ENCODE measurements at places on chromosomes 16 and 17.
A peak's percentile ranks its signal among the peaks of the same experiment; 100 is the strongest.

DNA sequence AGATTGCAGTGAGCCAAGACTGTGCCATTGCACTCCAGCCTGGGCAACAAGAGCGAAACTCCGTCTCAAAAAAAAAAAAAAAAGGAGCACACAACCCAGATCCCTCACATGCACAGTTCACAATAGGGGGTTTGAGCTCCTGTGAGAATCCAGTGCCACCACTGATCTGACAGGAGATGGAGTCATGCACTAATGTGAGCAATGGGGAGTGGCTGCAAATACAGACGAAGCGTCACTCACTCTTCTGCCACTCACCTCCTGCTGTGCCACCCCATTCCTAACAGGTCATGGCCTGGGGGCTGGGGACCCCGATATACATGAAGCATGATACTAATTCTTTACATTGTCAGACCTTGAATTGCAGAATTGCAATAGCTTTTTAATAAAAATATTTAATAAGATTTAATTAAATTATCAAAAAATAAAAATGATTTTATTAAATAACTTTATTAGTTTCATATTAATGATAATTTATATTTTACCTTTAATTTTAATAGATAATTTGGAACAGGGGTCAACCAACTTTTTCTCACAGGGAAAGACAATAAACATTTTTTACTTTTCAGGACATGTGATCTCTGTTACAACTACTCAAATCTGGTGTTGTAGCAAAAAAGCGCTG lies 171.4 kb downstream of the COPRS start:
- DNase-seq: no peak

GRCh38 chr17:61459939-61460718 lies 7.9 kb downstream of the TBX4 start:
- no peak for DNase-seq

- DNase-seq: peak; percentile 90
Measured at GRCh38 chr16:75287708-75288107, 36.3 kb upstream of the BCAR1 start.

DNA sequence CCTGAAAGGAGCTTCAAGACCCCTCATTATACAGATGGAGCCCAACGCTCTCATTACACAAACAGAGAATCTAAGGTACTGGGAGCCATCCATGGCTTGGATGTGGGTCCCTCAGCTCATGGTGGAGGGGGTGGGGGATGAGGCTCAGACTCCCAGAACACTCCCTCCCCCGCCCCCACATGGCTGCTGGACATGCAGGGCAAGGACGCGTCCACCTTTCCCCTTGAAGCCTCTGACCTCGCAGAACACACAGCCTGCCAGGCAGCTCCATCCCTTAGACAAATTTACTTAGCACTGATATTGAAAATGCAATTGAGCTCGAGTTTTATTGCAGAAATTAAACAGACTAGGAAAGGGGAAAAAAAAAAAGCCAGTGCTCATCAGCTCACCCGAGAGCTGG lies 203.9 kb downstream of the ZNF423 start:
- no peak for DNase-seq

- no peak for DNase-seq
Measured at GRCh38 chr16:27929818-27930217, 133.7 kb downstream of the GSG1L start.

DNA sequence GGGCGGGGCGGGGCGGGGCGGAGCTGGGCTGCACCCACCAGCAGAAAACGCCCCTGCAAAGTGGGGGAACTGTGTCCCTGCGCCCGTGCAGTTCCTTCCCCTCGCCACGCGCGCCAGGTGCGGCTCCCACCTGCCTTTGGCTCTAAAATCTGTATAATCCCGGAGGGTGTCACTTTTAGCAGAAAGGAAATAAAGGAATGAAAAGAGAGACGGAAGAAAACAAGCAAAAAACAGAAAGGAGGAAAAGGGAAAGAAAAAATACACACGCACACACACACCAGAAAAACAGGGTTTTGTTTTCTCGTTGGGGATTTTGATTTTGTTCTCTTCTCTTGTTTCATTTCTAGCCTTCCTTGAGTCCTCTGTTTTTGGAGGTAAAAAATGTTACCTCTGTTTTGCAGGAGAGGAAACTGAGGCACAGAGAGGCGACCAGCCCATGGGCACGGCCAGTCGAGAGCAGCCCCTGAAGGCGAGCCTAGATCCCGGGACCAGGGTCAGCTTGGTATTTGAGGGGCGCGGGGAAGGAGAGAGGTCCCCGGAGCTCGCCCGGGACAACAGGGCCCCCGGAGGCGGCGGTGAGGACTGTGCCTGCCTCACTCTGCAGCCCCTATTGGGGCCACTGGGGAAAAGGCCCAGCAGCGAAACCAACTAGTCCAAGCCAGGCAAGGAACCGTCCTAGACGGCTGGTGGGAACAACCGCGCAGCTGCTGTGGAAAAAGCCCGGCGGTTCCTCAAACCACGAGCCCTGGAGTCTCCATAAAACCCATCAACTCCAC lies 594 bp upstream of the CARHSP1 start:
- DNase-seq: no peak

- peak; percentile 65 for DNase-seq
Measured at GRCh38 chr17:41734139-41734948, at the start of gene HAP1. Gene HAP1, minus strand, starts transcription at chr17:41734643. Its CDS starts 9 bp downstream, at chr17:41734634.

DNA sequence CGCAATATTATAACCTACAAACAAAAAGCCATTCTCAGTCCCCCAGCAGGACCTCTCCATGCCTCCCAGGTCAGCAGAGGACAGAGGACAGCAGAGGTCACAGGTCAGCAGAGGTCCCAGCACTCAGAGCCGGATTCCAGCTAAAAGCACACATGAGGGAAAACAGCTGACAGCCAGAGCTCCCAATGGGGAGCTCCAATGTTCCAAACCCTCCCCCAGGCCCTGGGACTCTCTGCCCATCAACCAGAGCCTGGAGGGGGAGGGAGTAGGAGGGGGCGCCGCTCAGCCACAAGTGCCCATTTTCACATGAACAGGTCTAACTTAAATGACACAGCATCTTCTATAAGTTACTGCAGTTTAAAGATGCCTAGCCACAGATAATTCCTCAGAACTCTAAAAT lies 77.5 kb downstream of the ANKRD11 start:
- DNase-seq: no peak

- DNase-seq: no peak
Measured at GRCh38 chr17:340074-340473, 12.5 kb downstream of the RPH3AL start.

GRCh38 chr17:35345926-35346771 lies 27.3 kb downstream of the SLFN11 start:
- DNase-seq: peak; percentile 30

DNA sequence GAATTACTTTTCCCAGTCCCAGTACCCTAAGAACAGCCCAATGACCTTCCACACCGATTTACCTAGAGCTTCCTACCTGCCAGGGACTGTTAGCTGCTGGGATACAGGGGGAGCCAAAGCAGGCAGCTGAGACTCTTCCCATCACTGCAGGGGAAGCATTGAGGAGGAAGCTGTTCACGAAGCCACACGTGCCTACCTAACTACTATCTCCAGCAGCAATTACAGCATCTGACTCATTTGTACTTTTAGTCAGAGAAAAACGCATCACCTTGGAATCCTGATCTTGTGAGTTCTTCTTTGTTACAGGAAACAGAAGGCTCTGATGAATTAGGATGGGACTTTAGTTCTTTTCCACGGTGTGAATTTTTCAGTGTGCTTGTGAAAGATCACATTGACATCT lies 113.7 kb upstream of the DHX40 start:
- no peak for DNase-seq

- no peak for DNase-seq
Measured at GRCh38 chr16:87305505-87306391, 11.4 kb downstream of the C16orf95 start.

Data from testis (tissue), 5 donors.